IPS DF 6.9 (cell line): ENCODE measurements at places on chromosomes 12 and 14.
A peak's percentile ranks its signal among the peaks of the same experiment; 100 is the strongest.

- no peak for DNase-seq
These were observed 117.3 kb upstream of the NAP1L1 start for GRCh38 chr12:76201758-76202157.

- no peak for DNase-seq
These were observed 72.8 kb downstream of the KIF26A start for GRCh38 chr14:104211215-104211614.

DNA sequence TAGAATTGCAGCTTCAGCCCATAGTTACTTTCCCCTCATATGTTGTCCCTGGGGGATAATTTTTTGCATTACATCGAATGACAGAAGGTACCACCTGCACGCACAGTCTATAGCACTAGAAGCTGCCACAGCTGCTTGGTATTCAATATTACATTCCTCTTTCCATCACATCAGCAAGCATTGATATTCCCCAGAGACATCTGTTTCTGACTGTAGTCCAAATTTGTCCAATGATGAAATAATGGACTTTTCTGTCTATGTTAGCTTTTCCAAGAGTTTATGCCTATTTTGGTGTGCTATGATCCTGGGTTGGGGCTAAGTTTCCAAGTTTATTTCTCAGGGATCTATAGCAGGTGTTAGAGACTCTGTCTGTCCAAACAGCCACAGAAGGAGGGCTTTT, 335.4 kb downstream of the LRIG3 start:
- no peak for DNase-seq

- DNase-seq, result no peak
These were observed 81.4 kb downstream of the BBS10 start for GRCh38 chr12:76266797-76267196.

DNA sequence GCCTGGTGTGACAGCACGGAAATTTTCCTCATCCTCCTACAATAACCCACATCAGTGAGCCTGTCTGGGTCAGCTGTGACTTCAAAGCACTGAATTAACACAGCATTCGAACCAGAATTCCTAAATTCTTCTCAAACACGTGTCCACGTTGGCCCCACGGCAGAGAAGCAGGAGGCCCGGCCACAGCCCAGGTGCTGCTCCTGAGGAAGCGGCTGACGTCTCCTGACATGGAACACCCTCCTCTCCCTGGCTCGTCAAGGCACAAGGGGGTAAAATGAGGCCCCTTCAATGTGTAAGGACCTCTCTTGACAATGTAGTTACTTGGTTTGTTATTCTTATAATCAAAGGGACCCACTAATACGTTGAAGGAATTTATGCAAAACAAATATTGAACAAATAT, 156.3 kb upstream of the GSC start:
- no peak for DNase-seq

DNA sequence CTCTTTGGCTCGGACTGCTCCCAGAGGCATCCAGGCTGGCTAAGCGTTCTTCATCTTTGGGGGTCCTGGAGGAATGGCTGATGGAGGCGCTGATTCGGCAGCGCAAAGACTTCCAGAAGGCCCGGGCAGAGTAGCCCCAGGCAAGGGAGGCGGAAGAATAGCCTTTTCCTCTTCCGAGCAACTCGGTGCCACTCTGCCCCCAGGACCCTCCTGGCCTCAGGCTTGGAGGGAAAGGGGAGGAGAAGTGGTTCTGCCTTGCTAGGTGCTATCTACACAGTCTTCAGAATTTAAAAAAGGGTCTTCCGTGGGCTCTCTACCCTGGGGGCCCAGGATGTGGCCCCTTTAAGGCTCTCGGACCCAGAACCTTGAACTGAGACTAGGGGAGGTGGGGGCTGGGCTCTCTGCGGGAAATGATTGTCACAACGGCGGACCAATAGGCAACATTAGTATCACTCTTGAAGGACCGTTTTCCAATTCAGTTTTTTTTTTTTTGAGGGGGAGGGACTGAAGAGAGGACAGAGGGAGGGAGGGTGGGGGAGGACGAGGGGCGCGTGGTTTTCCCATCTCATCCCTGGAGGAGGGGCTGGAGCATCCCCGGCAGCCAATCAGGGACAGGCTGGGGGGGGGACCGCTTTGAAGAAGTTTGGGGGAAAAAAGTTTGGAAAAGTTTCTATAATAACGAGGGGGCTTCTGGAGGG, at the start of gene NFATC4:
Gene NFATC4 (plus strand): TSS at position 671 of the 698 bp plus-strand sequence. CDS start 157 bp downstream, outside the sequence.
- peak; percentile 90 for DNase-seq

DNA sequence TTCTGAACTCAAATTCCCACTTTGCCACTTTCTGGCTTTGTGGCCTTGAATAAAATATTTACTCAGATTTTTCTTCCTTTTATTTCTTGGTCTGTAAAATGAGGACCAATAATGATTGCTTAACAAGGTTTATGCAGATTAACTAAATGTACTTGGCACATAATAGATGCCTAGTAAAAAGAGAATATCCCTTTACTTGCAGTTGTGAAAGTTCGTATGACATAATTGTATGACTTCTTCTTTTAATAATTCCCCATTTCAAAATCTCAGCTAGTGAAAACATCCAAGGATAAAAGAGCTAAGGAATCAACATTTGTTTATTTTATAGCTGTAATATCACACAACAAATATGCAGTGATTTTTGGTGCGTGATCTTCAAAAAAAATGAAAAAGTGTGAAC, 215.6 kb upstream of the ATP2B1 start:
- DNase-seq, result no peak

GRCh38 chr14:68283378-68284123, 464.0 kb downstream of the RAD51B start:
- no peak for DNase-seq

DNA sequence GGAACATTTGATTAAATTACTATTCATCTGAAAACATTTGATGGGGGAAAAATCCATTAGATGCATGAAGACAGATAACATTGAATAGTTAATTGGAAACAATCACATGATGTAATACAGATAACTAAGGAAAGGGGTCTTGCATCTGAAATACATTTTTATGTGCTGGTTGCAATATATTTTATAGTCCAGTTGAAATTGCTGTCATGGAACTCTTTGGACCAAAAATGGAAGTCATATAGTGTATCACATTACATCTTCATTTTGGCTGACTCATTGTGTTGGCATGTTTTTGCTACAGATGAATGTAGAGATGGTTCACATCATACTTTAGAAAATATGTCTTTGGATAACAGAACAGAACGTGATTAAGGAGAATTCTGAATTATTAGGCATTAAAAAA, 43.0 kb upstream of the GNPNAT1 start:
- DNase-seq, result no peak

DNA sequence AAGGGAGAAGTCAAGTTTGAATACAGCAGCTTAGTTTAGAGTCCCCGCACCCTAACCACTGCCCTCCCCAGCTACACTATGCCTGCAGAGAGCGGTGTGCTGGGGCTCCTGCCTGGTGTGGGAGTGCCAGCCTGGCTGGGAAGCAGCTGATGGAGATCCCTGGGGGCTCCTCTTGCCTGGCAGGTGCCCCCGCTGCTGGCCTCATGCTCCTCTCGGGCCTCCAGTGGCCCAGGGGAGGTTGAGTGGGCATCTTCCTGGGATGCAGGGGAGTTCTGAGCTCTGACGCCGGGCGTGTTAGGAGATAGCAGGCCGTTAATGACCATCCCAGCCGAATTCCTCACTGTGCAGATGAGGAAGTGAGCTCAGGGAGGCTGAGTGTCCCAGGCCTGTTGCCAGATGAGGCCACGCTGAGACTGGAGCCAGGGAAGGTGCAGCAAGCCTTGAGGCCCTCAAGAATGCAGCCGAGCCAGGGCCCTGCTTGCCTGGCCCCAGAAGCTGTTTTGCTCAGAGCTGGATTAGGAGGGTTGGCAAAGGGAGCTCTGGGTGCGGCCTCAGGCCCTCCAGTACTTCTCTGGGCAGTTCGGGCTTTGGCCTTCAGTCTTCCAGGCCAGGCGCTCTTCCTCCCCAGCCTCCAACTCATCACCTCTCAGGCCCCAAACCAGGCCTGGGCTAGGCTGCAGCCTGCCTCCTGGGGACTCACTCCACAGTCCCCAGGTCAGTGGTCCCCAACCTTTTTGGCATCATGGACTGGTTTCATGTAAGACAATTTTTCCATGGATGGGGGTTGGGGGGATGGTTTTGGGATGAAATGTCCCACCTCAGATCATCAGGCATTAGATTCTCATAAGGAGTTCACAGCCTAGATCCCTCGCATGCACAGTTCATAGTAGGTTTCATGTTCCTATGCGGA, 6.6 kb upstream of the CYP46A1 start:
- no peak for DNase-seq

- no peak for DNase-seq
These were observed 484.4 kb downstream of the ATP23 start for GRCh38 chr12:58425481-58426392.

GRCh38 chr12:45745861-45746277, 16.4 kb downstream of the ARID2 start:
- no peak for DNase-seq

DNA sequence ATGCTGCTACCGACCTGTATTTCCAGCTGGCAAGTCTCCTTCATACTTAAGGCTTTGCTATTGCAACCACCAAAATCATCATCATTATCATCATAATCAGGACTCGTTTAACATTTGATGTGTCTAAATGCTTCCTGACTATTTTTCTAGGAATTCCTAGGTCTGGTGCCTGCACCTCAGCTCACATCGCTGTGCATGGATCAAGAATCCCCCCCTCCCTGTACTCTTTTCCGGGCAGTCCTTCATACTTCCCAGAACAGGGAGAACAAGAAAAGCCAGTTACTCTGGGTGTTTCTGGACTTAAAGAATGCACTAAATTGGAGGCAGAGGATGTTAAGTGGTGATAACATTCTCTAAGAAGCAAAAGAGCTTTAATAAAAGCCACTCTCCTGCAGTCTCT, 9.4 kb downstream of the ERP27 start:
- no peak for DNase-seq

DNA sequence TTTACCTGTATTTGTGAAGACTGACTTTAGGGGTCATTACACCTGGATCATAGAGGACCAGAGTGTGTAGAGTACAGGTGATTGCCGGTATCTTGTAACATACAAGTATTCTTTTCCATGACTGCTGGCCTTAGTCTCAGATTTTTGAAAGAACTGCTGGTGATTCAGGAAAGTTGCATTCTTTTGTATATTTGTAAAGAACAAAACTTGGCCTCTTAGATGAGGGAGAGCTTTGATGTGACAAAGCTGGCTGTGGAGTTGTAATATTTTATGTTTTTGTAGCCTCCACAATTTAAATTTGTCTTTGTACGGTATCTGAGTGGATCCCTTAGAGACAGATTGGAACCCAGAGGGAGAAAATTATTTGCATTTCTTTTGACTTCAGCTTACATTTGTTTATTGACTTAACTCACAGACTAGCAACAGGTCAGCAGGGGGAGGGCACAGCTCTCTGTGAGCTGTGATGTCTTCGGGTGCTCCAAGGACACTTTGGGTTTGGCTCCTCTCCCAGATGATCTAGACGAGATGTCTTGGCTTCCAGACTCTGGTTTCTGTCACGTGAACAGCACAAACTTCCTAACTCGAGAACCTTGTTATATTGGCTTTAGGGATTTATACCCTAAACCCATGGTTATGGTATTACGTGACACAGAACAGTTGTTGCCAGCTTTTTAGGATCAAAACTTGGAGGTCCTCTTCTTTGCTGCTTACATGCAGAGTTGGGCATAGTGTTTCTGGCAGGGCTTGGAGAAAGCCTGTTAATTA, 65.9 kb downstream of the DAAM1 start:
- no peak for DNase-seq

- no peak for DNase-seq
These were observed 137.3 kb downstream of the CACNA1C start for GRCh38 chr12:2190085-2190484.

- no peak for DNase-seq
These were observed 11.7 kb downstream of the TAOK3 start for GRCh38 chr12:118361092-118361404.

DNA sequence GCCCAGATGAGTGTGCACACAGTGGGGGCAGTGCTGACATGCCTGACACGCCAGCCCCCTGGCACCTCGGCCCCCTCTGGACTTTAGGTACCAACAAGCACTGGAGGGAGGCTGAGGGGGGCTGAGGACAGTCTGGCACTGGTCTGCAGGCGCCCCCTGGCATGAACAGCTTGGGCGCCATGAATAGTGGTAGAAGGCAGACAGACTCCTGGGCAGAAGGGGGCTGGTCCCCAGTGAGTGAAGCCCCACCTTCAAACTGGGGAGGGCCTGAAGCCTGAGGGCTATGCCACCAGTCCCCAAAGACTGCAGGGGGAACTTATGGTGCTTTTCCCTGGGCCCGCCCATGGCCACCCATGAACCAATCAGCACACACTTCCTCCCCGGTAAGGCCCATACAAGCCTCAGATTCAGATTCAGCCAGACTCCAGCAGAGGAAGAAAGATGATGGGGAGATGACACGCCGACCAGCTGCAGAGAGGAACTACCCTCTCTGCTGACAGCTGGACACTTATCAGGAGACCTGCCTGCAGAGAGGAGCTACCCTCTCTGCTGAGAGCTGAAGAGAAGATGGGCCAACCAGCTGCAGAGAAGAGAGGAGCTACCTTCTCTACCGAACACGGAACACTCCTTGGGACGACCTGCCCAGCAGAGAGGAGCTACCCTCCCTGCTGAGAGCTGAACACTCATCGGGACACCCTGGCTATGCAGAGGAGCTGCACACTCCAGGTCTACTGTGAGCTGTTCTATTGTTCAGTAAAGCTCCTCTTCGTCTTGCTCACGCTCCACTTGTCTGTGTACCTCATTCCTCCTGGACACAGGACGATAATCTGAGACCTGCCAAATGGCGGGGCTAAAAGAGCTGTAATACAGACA, 324.5 kb downstream of the PCNX1 start:
- DNase-seq, result no peak
